Daoy (cell line): ENCODE measurements at places on chromosomes 7 and 10. TPM values are rescaled to one million over a fixed set of nuclear protein-coding genes. Genes with fewer than 3 reads are reported as not detected.

DNA sequence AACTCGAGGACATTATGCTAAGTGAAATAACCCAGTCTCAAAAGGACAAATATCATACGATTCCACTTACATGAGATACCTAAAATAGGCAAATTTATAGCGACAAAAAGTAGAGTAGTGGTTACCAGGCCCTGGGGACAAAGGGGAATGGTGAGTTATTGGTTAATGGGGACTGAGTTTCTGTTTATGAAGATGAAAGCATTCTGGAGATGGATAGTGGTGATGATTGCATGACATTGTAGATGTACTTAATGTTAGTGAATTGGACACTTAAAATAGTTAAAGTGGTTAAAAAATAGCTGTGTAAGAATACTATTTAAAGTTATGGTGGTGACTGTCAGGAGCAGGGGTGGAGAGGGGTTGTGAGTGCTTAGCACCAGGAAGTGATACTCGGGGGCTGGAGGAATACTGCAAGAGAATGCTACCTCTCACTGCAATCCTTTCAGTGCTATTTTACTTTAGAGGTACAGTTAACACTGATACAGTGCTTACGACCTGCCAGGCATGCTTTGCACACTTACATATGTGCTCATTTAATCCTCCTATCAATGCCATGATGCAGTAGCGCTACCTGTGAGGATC lies 16.7 kb upstream of the TEX36 start:
- no peak for DNase-seq

- DNase-seq, result no peak
Observed at GRCh38 chr7:111914291-111914690, 291.9 kb downstream of the DOCK4 start.

- DNase-seq, result no peak
Observed at GRCh38 chr10:12980102-12980661, 21.3 kb downstream of the CCDC3 start.

RNLS gene
- 4.3 and 13.9 TPM in 2 replicates for total RNA-seq

BTBD16 gene
- not detected in 2 replicates for total RNA-seq

CC2D2B gene
- 0.29 TPM in 1 of 2 replicates, not detected in the other for total RNA-seq

KLF14 gene
- 0.06 and 0.86 TPM in 2 replicates for total RNA-seq
